Hematopoietic multipotent progenitor cell (in vitro differentiated cells): ENCODE measurements at places on chromosomes 3 and 15.

GRCh38 chr3:26683902-26684301, 61.3 kb downstream of the LRRC3B start:
- no peak for DNase-seq

DNA sequence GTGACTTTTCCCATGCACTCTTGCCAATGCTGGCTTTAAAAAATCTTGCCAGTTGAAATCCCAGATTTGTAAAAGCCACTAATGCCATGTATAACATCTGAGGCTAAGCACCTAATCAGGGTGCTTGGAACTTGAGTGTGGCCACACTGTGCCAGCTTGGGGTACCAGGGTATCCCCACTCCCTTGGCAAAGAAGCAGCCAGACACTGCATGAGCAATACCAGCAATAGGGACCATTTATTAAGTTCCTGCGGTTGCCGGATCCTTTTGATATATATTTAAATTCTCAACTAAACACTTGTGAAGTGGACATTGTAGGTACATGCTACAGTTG, 2.2 kb upstream of the RHCG start:
- DNase-seq, result no peak

DNA sequence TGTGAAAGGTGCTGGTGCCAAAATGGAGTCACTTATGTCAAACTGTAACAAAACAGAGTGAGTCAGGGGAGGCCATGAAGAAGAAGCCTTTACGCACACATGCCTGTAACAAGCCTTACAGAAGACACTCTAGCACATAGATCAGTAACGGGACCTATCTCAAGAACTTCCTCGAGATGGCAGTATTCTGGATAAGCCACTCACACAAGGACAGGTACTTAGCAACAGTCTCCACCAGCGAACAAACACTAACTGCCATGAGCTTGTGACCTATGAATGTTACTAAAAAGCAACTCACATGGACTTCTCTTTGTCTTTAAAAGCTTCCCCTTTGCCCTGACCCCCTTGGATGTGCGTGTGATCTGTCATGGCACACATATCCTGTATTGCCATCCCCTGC, 235.1 kb downstream of the CD47 start:
- peak; percentile 40 for DNase-seq

DNA sequence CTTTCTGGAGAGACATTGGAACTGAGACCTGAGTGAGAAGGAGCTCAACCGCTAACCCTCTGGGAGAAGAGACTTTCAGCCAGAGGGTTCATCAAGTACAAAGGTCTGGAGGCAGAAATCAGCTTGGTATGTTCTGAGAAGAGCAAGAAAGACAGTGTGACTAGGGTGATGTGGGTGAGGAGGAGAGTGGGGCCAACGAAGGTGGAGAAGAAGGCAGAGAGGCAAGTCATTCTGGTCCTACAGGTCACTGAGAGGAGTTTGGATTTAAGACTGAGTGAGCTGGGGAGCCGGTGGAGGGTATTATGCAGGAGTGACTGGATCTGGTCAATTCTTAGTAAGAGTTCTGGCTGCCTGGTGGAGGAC, 12.2 kb downstream of the XIRP1 start:
- DNase-seq, result no peak

- DNase-seq, result no peak
Observed at GRCh38 chr15:68593828-68594532, 15.2 kb downstream of the CORO2B start.

DNA sequence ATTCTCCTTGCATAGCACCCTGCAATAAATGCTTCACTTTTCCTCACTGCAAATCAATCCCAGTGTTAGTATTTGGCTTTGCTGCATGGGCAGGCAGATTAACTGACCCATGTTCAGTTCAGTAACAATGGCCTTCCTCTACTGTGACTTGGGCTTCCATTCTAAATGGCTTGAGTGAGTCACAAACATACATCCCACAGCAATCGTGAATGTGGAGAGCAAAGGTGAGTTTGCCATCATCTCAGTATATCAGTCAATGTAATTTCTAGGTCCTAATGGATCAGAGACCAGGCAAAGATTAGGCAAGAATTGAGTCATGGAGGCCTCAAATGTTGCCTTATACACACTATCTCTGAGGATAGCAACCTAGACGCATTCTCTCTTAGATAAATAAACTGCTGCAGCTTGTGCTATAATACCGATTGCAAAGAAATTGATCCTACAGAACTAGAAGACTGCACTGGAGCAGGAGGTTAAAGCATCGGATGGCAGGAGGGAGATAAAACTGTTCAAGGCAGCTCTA, 8.3 kb upstream of the ATP8B4 start:
- no peak for DNase-seq

GRCh38 chr3:49763981-49764380, 22.4 kb downstream of the IP6K1 start:
- DNase-seq, result no peak

DNA sequence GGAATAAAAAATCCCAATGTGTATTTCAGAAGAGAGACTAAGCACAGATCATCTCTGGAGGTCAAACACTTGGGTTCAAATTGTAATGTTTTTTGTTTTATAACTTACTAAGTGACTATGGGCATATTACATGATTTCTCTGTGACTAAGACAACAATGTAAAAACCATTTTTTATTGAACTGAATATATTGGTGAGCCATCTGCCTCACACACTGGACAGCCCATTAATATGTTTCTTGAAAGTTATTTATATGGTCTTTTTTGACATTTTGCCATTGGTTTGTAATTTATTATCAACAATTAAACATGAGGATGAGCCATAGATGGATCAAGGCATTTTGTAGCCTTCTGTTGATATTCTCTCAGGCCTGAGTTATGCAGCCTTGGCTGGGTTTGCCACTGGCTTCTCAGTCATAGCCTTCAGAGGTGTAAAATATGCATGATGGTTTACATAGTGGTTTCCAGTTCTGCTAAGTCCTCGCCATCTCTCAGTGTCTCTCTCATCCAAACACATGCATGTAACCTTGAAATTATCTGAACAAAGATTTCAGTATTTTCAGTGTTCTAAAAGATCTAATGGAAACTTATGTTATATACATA, 997.2 kb downstream of the DIPK2A start:
- DNase-seq, result no peak

- DNase-seq, result no peak
Observed at GRCh38 chr15:101048176-101048575, 129.0 kb downstream of the LRRK1 start.

DNA sequence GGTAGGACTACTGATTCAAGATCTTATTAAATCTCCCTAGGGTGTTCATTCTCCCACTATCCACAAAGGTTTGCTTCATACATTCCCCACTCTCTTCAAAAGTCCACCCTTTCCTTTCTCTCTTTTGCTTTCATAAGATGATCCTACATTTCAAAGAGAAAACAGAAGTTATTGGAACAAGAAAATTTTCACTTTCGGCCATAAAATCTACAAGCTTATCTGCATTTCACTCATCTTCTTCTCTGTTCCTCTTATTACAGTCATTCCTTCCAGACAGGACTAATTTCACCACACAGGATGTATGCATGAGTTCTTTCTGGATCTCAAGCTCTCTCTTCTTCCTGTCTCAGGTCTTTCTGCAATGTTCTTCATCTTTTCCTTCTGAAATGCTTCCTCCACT, 238.7 kb downstream of the ISL2 start:
- DNase-seq, result no peak

DNA sequence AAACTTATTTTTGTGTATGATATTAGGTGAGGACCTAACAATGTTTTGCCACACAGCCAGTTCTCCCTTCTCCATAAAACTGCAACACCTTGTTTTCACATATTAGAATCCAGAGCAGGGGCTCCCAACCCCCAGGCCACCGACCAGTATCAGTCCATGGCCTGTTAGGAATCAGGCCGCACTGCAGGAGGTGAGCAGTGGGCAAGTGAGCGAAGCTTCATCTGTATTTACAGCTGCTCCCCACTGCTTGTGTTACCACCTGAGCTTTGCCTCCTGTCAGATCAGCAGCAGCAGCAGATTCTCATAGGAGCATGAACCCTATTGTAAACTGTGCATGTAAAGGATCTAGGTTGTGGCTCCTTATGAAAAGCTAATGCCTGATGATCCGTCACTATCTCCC, 185.9 kb upstream of the NSMCE3 start:
- no peak for DNase-seq

GRCh38 chr3:134216851-134217250, 33.8 kb downstream of the RYK start:
- no peak for DNase-seq

DNA sequence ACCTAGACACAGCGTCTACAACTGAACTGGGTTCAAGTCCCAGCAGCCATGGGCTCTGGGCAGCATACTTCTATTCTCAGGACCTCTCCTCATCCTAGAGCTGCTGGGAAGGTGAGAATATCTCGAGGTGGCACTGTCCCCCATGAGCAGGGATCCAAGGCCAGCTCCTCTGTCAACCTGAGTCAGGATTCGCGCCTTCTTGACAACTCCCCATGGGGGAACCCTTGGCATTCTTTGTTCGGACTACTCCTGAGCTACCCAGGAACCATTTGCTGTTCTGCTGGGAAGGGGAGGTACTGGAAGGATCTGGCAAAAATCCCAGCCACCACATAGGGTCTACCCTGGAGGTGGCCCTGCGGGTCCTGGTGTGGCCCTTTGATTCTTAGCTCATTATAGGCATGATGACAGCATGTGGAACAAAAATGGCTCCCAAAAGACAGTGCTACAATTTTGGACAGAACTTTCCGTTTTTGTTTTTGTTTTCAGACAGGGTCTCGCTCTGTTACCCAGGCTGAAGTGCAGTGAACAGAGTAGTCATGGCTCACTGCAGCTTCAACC, 22.3 kb downstream of the PLXNB1 start:
- no peak for DNase-seq

DNA sequence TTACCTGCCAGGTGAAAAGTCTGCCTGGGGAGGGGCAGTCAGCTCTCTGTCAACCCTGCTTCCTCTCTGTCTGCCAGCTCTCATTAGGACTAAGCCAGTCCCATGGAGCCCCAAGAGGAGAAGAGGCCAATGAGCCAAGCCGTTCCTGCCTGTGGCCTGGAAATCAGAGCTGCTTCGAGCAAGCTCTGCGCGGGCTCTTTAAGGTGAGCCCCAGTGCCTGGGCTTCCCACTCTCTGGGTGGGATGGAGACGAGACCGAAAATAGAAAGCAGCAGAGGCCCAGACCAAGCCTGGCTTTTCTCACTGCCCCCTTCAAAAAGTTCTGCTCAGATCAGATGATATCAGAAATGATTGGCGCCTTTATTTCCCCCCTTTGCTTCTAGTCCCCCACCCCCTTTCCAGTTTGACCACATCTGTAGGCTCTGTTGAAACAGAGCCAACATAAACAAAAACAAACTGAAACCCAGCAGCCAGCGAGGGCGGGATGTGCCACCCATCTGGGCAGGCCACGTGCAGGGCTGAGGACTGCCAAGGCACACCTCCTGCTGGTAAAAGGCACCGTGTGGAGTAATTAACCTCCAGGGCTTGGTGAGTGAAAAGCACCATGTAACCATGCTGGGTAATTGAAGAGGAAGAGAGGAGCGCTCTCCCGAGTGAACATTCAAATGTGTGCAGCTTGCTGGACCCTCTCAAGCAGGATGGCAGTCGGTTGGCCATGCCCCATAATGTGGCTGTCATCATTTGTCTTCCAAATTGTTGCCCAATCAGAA, 471.0 kb upstream of the PROK2 start:
- peak; percentile 87 for DNase-seq

DNA sequence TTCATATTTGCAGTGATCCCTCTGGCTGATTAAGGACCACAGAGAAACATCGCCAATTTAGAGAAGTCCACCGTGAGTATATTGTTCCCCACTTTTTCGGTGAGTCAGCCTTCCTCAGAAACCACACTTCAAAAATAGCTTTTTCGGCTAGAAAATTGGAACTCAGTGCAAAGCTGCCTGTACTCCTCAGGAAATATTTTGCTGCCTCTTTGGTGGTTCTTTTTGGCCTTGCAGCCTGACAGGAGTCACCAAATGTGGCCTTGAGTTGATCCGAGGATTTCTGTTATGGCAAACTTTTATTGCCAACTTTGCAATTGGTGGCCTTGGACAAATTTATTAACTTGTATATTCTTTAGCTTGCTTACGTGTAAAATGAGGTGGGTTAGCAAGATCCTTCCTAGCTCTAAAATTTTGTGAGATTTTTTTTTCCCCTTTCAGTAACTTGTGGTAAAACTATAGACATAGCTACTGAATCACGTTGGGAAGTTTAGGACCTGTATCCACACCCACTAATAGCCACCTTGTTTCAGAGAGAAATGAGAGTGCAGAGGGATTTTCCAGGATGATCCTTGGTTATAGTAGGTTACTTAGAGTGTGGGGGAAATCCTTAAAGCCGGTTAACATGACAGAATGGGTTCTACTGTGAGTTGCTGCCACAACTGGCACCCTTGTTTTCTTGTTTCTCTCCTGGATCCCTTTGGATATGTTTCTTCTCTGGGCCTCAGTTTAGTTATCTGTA, 9.9 kb downstream of the ARL6IP5 start:
- DNase-seq, result peak; percentile 86

DNA sequence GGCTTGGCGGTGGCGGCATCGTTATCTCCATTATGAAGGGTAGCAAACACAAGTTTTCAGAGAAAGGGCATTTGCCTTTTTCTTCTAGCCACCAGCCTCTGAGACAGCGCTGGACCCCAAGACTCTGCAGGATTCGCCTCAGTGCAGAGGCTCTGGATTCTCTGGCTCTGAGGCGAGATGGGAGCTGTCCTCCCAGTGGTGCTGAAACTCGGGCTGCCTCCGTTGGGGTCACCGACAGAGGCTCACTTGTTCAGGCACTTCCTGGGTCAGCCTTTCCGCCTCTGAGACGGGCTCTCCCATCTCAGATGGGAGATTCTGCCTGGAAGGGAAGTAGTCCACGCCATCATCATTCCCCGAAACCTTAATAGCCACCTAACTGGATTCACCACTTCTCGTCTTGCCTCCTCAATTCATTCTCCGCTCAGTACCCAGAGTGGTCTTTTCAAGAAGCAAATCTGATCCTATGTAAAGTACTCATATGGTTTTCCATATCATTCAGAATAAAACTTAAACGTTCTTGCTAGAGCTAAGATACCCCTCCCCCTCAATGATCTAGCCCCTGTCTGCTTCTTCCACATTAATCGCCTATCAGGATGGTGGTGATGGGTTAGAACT, 76.9 kb downstream of the RHCG start:
- no peak for DNase-seq

DNA sequence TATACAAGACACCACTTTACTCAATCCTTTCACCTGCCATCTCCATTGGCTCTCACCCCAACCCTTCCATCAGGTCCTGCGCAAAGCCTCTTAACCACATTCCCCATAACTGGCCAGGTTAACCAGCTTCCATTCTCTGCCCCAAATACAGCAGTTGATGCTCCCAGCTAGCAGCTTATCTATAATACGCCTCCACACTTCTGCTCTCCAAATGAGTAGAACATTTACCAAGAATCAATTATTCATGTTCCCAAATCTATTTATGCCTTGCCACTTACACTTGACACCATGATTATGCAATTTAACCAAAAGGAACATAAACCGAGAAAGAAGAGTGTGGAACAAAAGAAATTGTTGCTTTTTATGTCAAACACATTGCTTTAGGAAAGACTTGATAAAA, 103.7 kb upstream of the TPM1 start:
- no peak for DNase-seq

GRCh38 chr3:138675393-138675792, 66.8 kb downstream of the FAIM start:
- DNase-seq, result peak; percentile 63

DNA sequence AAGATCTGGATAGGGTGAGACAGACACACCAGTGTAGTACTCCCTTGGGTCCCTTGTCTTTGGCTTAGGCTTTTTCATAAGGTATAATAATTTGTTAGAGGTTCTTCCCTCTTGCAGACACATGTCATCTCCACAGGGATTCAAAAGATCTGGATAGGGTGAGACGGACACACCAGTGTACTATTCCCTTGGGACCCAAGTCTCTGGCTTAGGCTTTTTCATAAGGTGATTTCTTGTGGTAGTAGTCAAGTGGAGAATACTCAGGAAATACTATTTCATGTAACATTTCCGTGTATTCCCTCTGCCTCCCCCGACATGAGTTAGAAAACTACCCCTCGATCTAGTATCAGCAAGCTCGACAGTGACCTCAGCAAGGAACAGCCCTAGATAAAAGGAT, 954 bp upstream of the MAPKBP1 start:
- DNase-seq, result no peak
